ENCODE measurements at places on chromosomes 12 and 14. TPM values are rescaled to one million over a fixed set of nuclear protein-coding genes. Genes with fewer than 3 reads are reported as not detected.

Gene FGF23
- total RNA-seq, result not detected

Gene PLEKHG7
- total RNA-seq, result 5.3 TPM

Gene RND1
- 4.5 TPM for total RNA-seq

Gene ITGA7
- 307 TPM for total RNA-seq

Gene ANKRD33
- total RNA-seq, result 0.76 TPM

Gene BCL11B
- total RNA-seq, result 0.85 TPM

Gene POTEG
- total RNA-seq, result not detected

Gene FOXN3
- total RNA-seq, result 80.9 TPM

Gene INHBC
- total RNA-seq, result not detected

Gene MYF6
- total RNA-seq, result not detected

Gene RAB35
- 52.2 TPM for total RNA-seq

Gene KRT6C
- total RNA-seq, result not detected

Gene VRTN
- total RNA-seq, result not detected

Gene PRH1
- 36.1 TPM for total RNA-seq

Gene DRAM1
- 21.6 TPM for total RNA-seq

Gene PNP
- total RNA-seq, result 34.2 TPM

DNA sequence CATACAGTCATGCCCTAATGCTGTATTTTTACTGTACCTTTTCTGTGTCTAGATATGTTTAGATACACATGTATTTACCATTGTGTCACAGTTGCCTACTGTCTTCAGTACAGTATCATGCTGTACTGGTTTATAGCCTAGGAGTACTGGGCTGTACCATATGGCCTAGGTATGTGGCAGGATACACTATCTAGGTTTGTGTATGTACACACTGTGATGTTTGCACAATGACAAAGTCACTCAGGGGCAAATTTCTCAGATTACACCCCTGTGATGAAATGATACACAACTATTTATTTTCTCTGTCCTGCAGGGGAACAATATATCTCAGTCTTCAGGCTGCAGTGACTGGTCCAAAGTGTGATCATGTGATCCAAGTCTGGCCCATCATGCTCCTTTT lies 1076.1 kb downstream of the VRK1 start:
- DNase-seq, result no peak

DNA sequence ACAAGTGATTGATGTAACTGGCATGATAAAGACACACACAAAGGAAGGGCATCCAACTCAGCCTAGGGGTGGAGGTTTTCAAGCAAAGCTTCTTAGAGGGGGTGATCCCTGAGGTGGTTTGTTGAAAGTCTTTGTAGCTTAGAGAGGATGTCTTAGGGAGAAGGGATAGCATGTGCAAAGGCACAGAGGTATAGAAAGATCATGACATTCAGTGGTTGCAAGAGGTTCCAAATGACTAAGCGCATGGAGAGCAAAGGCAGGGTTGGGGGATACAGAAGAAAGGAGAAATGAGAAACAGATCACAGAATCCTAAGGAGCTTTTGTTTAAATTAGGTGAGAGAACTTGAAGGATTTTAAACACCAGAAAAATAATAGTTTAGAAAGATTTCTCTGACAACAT lies 5.2 kb upstream of the CCT2 start:
- DNase-seq, result no peak

DNA sequence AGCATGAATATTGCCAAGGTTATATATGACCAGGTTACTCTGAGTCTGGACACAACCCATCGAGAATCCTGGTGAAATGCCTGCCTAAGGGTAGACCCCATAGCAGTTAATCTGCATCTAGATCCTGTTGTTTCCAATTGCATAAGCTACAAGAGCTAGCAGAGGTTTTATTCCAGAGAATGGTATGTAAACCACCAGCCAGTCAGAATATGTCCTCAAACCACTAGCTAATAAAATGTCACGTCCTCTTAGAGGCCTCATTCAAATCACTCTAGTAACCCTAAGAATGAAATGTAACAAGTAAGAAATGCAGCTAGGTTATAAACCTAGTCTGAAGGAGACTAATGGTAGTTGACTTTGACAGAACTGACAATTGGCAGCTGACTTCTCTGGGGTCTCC lies 9.0 kb upstream of the YLPM1 start:
- no peak for DNase-seq

DNA sequence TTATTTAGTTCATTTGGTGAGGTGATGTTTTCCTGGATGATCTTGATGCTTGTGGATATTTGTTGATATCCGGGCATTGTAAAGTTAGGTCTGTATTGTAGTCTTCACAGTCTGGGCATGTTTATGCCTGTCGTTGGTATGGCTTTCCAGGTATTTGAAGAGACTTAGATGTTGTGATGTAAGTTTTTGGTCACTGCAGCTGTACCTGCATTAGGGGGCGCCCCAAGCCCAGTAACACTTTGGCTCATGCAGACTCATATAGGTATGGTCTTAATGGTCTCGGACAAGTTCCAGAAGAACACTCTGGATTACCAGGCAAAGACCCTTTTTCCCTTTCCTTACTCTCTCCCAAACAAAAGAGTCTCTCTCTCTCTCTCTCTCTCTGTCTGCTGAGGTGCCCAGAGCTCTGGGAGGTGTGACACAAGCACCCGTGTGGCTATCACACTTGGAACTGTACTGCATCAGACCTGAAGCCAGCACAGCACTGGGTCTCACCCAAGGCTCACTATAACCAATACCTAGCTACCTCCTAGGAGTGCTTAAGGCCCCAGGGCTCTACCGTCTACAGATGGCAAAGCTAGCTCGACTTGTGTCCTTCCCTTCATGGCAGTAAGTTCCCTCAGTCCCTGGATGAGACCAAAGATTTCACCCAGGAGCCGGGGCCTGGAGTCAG lies 425.8 kb upstream of the ATXN7L3B start:
- no peak for DNase-seq

DNA sequence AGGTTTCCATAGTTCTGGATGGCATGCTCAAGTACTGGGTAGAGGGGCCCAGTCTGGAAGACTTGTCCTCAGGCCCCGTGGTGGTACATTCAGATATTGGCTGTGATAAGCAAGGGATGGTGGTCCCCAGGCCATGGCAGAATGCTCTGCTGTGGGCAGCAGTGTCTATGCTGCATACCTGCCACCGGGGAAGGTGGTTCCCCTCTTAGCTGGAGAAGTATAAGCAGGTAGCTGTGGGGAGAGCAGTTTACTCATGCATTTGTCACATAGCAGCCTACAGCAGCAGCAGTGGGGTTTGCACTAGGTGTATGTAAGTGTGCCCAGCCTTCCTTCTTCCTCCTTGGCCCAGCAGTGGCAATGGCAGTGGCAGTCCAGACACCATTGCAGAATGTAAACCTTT lies 69.3 kb upstream of the ADAMTS20 start:
- DNase-seq, result no peak

- no peak for DNase-seq
These were observed 10.8 kb downstream of the BMAL2 start for GRCh38 chr12:27343255-27344000.

- no peak for DNase-seq
These were observed 20.4 kb downstream of the ACVR1B start for GRCh38 chr12:51971679-51972421.

- DNase-seq, result no peak
These were observed 207.8 kb upstream of the FAR2 start for GRCh38 chr12:28941248-28941647.

- DNase-seq, result no peak
These were observed 59.9 kb downstream of the PKP2 start for GRCh38 chr12:32836710-32837109.

DNA sequence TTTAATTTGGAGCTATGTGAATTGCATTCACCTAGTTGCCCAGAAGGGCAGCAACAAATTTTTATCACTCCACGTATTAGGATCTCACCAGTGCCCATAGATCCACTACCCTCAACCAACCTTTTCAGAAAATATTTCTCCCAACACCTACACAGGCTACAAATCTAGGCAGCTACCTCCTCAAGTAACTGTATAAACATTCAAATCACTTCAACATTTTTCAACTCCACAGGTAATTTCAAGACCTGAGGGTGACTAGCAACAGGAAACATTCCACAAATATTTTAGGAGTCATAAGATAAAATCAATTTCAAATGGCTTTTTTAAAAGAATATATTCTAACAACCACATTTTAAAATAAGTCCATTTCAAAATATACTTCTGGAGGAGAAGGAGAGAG lies 12.9 kb downstream of the PHLDA1 start:
- DNase-seq, result no peak

DNA sequence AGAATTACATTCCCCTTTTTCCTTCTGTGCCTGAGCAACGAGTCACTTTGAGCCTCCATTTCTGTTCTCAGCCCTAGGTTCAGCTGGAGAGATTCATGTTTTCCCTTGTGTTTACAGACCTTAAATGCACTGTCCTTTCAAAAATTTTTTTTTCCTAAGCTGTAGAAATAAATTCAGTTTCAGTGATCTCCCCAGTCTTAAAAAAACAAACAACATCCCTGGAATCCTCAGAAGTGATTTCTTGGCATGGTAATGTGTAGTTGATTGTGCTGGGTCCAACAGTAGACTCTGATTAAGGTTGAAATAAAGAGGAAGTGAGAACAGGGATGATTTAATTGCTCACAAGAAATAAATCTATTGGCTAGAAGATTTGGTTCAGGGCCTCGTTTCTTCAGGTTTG lies 89.3 kb downstream of the NTN4 start:
- DNase-seq, result no peak

DNA sequence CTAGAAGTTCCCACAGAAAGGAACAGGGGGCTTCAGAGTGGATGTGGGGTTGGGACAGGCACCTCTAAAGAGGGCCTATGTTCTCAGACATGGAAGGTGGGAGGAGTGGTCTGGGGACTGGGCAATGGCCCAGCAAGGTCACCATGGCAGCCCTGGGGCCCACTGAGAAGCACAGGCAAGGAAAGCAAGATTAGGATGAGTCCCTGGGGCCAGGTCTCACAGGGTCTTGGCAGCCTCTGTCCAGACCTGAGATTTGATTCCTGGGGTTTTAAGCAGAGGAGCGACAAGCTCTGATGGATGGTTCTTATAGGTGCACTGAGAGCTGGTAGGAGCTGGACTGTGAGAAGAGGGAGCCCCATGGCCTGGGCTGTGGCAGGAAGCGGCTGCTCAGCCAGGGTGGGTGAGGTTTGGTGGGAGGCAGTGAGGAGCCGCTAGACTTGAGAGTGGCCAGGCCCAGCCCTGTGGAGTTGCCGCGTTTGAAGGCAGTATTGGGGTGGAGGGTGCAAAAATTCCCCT lies 44.0 kb downstream of the DLK1 start:
- DNase-seq, result peak; percentile 35

- peak; percentile 87 for DNase-seq
These were observed 11.9 kb upstream of the TMEM119 start for GRCh38 chr12:108609537-108610335.

GRCh38 chr12:67239061-67239460 lies 30.1 kb upstream of the CAND1 start:
- DNase-seq, result no peak

- DNase-seq, result no peak
These were observed 15.7 kb upstream of the BMAL2 start for GRCh38 chr12:27316947-27317346.

- DNase-seq, result no peak
These were observed 43.1 kb downstream of the ALDH1L2 start for GRCh38 chr12:105041186-105041585.

- no peak for DNase-seq
These were observed 15.6 kb downstream of the RCOR1 start for GRCh38 chr14:102608064-102608446.

- DNase-seq, result no peak
These were observed 81.4 kb downstream of the BBS10 start for GRCh38 chr12:76266797-76267196.

GRCh38 chr12:88834226-88834625 lies 254.0 kb upstream of the KITLG start:
- DNase-seq, result no peak

DNA sequence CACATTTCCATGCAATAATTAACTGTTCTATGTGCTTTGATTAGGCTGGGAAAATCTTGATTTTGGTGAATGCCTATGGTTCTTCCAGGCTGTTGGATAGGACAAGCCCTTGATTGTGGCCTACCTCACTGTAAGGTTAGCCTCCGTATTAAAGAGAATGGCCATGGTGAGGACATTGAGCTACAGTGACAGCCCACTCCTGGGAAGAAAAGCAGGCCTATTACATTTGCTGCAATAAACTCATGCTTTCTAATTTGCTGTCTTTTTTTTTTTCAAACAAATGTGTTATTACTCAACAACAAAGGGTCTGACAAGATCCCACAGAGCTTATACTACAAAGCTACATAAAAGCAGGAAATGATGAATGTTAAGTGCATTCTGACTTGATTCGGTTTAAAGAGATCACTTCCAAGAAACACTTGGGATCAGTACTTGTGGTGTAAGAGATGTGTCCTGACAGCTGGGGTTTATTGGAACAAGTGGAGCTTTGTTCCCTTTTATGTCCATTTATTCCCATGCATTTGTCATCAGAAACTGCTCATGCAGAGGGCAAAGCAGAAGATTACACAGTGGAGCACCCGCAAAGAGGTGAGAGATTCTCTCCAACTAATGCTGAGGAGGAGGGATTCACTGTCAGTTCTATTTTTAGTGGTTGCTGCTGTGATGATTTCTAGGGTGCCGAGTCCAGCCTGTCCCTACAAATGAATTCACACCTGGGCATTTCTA lies 29.1 kb upstream of the KCNK10 start:
- no peak for DNase-seq

- no peak for DNase-seq
These were observed 35.7 kb downstream of the STK38L start for GRCh38 chr12:27279826-27280225.

Data from sciatic nerve (tissue), 2 donors.